Stimulated activated CD4-positive, alpha-beta T cell treated with anti-CD3 and anti-CD28 coated beads, Interleukin-1b, Interleukin-23, amount 100 ng/mL, for 1 hour (primary cell): ENCODE measurements at places on chromosomes 2 and 18.

- DNase-seq, result no peak
Observed at GRCh38 chr2:182605166-182605565, 110.9 kb upstream of the DNAJC10 start.

GRCh38 chr2:62334440-62335058, 138.6 kb downstream of the B3GNT2 start:
- DNase-seq, result no peak

- no peak for DNase-seq
Observed at GRCh38 chr18:32368170-32368569, 102.5 kb downstream of the GAREM1 start.

GRCh38 chr18:58302811-58303210, 258.8 kb downstream of the NEDD4L start:
- DNase-seq, result no peak

DNA sequence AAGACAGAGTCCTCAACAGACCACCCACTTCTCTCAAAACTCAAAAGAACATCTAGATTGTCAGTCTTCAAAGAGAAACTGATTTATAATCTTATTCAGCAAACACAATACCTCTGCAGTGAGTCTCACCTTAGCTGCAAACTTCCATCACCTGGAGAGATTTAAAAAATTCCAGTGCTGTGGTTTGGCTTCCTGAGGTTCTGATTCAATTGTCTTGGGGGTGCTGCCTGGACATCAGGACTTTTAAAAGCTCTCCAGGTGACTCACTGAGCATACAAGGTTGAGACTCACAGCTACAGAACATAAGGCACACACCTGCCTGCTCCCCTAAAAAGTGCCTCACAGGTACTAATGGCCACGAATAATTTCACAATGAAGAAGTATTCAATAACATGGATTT, 40.3 kb downstream of the RNF152 start:
- DNase-seq, result no peak

DNA sequence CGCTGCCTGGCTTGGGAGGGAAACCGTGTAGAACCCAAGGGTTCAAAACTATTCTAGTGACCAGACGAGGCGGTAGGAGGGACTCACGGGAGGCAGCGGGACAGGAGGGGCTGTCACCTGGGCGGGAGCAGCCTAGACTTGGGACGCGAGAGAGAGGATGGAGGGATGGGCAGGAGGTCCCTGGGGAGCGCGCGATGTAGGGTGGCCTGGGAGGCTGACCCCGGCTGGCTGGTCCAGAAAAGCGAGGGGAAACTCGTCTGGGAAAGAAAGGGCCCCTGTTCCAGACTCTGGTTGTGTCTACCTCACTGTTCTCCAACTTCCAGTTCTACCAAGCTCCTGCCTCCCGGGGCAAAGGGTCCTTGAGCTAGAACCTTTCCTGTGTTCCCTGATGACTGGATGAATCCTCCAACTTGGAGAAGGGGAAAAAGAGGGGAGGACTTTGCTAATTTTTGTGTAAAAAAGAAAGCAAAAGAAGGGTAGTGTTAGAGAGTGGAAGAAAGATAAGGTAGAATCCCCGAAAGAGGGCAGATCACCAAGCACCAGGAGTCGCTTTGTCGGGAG, 1.4 kb downstream of the DOK6 start:
- DNase-seq, result no peak

GRCh38 chr2:231003186-231003585, 7.3 kb downstream of the SPATA3 start:
- no peak for DNase-seq

DNA sequence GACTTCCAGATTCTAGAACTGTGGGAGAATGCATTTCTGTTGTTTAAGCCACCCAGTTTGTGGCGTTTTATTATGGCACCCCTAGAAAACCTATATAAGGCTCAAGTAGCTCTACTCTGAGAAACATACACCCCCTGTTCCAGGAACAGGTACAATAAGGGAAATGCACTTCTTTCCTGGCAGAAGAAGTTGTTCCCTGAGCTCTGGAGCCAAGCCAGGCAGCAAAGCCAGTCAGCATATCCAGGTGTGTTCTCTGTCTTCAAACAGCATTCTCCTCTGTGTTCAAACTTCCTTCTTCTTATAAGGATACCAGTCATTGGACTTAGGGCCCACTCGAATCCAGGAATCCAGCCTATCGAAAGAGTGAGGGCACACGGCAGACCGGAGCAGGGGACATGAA, 96.5 kb downstream of the TPGS2 start:
- no peak for DNase-seq
